GM13976 (cell line): ENCODE measurements at places on chromosomes 2 and 18.

GRCh38 chr2:232420463-232421188 is 14.0 kb downstream of the ALPG start:
- no peak for DNase-seq

GRCh38 chr18:38606841-38607240 is 1041.2 kb upstream of the CELF4 start:
- DNase-seq, result no peak

- DNase-seq, result no peak
These were observed 30.9 kb upstream of the IL37 start for GRCh38 chr2:112880091-112880531.

- no peak for DNase-seq
These were observed 59.6 kb downstream of the CHRNA1 start for GRCh38 chr2:174704642-174705041.

DNA sequence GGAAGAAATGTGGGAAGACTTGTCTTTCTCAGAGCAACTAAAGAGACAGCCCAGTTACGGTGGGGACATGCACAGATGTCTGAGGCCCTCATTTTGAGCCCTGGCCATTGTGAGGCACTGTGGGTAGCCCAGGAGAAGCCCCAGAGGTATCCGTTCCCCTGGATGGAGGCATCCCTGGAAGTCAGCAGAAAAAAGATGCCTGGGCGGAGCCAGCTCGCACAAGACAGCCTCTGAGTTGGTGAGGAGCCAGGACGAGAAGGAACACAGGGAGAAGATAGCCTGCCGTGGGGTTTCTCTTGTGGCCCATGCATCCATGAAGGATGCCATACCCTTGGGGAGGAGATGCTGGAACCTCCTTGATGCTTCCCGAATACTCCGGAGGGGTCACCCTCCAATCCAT is 56.9 kb upstream of the SEMA4C start:
- DNase-seq, result no peak

- DNase-seq, result no peak
These were observed 567.8 kb upstream of the KLHL29 start for GRCh38 chr2:22817197-22817596.

- DNase-seq, result no peak
These were observed 290.6 kb downstream of the ZEB2 start for GRCh38 chr2:144229296-144229695.

- no peak for DNase-seq
These were observed 823.6 kb downstream of the GALR1 start for GRCh38 chr18:78073275-78073674.

GRCh38 chr18:57776354-57776753 is 26.8 kb downstream of the ATP8B1 start:
- DNase-seq, result no peak

DNA sequence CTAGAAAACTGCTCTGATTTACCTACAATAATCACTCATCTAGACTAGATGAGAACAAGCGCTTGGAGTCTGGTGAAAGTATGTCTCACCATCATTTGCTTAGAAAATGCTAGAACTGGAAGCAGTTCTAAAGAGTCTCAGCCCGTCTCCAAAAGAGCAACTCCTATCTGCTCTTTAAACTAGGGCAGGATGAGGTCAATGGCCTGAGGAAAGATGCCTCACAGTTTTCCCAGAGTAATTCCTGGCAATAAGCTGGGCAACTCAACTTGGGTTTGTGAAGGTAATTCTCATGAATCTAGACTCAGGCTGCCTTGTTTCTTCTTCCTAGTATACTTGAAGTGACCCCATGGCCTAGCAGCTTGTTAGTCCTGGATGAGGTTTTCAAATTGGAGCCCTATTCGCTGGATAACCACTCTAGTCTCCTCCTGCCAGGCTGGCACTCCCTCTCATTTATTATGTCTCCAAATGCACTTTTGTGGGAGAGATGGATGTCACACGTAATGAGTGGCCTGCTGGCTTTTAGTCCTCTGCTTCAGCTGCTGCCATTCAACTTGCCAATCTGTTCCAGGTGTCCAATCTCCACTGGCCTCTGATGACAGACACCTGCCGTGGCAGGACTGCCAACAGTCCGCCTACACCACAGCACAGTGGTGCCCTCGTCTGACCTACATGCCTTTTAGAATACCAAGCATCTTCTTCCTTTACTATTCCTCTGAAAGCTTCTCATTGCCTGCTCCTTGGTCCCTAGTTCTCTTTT is 80.9 kb downstream of the CABYR start:
- DNase-seq, result no peak

DNA sequence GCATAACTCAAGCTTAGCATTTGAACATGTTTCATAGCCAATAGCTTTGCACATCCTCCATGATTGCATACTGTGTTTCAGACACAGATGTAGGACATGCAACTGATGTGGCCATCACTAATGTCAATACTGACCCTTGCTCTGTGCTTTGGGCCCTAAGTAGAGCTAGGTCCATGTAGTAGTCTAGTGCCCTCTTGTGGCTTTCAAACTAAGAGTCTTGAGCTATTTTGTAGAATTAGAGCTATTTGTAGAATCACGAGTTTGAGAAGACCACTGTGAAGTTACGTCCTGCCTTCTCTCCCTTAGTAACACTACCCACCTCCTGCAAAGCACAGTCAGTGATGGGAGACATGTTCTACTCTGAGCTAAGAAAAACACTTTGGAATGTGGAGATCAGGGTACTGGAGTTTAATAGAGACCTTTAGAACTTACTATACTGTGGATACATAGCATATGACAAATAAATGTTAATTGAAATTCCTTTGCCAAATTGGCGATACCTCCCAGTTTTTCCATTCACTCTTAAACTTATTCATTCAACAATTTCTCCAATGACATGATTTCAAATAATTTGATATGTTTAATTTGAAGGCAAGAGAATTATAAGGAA is 306.5 kb upstream of the TNP1 start:
- DNase-seq, result no peak

GRCh38 chr2:9380702-9381628 is 42.4 kb downstream of the ITGB1BP1 start:
- DNase-seq, result no peak

- DNase-seq, result no peak
These were observed 87.0 kb upstream of the RTN4 start for GRCh38 chr2:55137024-55137958.

- no peak for DNase-seq
These were observed 506.6 kb upstream of the SPHKAP start for GRCh38 chr2:228688007-228688645.

DNA sequence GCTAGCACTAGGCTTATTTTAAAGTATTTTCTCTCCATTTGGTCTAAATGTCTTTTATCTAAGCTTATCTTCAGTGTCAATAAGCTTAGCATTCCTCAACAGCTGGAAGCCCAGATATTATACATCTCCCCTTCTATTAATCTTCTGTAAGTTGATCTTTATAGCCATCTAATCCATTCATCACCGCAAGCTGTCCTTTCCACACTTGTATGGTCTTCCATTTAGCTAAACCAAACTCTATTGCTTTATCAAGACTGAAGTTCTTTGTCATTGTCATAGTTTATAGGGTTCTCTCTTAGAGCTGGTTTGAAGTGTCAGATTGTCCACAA is 101.3 kb upstream of the GPR45 start:
- DNase-seq, result no peak

DNA sequence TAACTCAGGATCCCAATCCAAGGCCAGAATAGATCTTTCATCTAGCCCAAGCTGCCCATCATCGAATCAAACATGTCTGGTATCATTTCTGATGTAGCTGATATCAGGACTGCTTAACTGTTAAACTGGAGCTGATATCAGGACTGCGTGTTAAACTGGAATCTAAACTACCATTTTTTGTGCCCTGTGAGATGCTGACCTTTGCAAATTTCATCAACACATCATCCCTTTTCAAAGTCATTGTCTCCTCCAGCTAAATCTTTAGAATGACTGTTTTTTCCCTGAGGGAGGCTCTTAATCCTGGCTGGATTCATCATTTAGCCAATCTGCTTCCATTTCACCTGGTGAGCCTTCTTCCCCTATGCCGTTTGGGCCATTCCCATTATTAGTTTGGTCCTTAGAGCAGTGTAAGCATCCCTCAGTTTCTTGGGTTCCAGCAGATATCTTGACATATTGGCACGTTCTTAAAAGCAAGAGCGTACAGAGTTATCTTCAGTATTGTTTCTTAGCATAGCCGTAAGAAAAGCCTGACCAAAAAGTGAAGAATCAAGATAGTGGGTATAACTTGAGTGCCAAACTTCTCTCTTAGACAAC is 12.3 kb downstream of the RPL31 start:
- DNase-seq, result no peak

GRCh38 chr2:143468341-143468888 is 339.2 kb downstream of the ARHGAP15 start:
- DNase-seq, result peak; percentile 15

DNA sequence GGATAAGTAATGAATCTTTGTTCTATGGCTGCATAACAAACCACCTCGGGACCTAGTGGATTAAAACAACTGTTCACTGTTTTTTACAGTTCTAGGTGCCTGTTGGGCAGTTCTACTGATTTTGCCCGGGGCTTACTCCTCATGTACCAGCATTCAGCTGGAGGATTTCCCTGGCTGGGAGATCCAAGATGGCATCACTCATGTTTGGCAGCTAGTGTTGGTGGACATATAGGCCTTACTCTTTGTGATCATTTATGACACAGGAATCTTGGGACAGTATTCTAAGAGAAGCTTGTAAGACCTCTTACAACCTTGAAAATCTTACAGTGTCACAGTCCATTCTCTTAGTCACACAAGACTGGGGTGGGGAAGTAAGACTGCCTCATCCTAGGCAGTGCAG is 4.6 kb downstream of the MARCHF7 start:
- DNase-seq, result no peak

DNA sequence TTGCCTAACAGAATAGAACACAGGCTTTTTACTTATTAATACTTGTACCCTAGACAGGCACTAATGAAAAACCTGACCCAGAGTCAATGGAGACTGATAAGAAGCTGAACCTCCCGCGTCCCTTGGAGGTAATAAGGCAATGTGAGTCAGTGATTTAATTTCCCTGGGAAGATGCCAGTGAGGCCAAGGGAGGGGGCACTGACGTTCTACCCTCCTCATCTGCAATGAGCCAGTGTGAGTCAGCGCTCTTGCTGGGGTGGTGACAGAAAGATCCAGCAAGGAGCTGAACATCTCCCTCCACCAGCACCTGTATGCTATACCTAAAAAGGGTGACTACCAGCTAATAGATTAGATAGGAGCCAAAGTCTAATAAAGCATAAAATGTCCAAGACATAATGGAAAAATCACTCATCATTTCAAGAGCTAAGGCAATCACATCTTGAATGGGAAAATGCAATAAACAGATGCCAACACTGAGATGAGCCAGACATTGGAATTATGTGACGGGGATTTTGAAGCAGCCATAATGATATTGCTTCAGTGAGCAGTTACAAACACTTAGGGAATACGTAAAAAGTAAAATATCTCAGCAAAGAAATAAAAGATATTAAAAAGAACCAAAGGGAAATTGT is 116.9 kb downstream of the TPGS2 start:
- DNase-seq, result no peak

DNA sequence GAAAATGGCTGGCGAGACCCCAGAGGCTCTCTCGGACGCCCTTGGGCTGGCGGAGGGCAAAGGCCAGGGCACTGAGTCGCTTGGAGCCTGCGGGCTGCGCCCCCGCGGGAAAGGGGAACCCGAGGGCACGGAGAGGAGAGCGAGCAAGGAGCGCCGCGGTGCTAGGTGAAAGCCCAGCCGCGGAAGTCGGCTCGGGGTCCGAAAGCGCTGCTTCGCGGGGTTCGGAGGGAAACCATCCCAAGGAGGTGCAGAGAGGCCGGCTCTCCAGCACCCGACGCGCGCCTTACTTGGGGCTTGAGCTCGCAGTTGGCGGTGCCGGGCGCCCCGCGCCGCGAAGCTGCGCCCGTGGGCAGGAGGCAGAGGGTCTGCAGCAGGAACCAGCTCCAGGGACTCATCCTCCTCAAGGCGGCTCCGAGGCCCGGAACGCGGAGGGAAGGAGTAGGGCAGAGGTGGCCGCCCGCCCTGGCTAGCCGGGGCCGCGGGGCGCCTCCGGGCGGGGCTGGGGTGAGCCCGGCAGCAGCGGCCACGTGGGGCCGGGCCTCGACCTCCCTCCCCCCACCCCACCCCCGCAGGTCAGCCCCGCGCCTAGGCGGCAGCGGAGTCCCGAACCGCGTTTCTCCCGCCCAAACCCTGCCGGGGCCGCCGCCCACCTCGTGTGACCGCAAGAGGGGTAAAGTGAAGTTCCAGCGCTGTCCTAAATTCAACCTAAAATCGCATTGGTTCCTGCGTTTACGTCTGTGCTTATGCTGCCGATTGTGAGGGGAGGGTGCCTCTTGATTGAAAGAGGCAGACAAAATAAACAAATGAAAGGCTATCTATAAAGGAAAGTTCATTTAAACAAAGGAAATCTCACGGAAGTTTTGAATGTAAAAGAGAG is at the start of gene TRABD2A:
TSS of gene TRABD2A (minus strand) at position 440 of the 877 bp plus-strand sequence. CDS start at position 395, 45 bp downstream.
- DNase-seq, result peak; percentile 49

DNA sequence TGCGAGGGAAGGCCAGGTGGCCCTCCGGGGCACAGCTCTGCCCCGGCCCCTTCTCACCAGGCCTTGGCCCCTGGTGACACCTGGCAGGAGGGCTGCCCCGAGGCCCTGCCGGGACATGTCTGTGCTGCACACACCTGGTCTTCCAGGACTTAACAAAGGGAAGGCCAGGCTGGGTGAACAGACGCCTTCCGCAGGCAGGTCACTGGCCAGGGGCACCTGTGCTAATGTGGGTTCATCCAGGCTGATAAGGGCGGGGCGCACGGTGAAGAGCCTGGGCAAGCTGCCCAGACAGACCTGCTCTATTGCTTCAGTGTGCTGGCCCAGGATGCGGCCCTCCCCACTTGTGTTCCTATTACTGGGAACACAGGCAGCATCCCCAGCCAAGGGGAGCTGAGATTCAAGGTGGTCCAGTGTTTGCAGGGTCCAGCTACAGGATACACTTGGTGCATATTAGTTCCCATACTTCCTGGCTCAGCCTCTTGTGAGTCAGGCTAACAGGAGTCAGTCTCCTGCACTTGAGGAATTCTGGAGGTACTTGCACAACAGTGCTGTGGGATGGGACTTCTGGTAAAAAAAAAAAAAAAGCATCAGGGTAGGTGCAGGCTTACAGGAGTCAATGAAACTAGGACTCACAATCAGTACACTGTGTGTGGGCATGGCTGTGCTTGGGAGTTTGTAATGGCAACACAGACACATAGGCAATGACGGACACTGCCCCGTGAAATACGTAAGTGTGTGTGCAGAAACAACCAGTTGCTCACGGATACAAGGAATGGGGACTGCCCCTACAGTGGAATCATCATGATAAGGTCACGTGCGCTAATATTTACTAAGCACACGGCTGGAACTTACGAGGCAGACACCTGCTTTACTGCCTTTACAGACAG is 261.4 kb downstream of the TWIST2 start:
- no peak for DNase-seq

GRCh38 chr18:13390196-13390595 is 171.6 kb downstream of the LDLRAD4 start:
- DNase-seq, result no peak
